Left lobe of liver (tissue), 2 donors: ENCODE measurements at places on chromosomes 11 and 22. TPM values are rescaled to one million over a fixed set of nuclear protein-coding genes. Genes with fewer than 3 reads are reported as not detected.

- DNase-seq = no peak
These were observed 8.0 kb upstream of the NDUFS8 start for GRCh38 chr11:68022531-68022930.

The PATE4 gene
- total RNA-seq = not detected

GRCh38 chr11:73206801-73207200 is 11.3 kb upstream of the P2RY2 start:
- no peak for DNase-seq

GRCh38 chr11:126948563-126948962 is 52.0 kb downstream of the KIRREL3 start:
- no peak for DNase-seq

GRCh38 chr22:47111626-47112581 is 349.5 kb downstream of the TBC1D22A start:
- DNase-seq = no peak

The FXYD6 gene
- 10.4 TPM for total RNA-seq

GRCh38 chr11:65958774-65959420 is 2.6 kb upstream of the SART1 start:
- DNase-seq = no peak

The TMEM123 gene
- total RNA-seq = 156 TPM

GRCh38 chr22:42937164-42937843 is 77.6 kb downstream of the PACSIN2 start:
- no peak for DNase-seq

The RGL4 gene
- total RNA-seq = not detected

- no peak for DNase-seq
These were observed 328.1 kb upstream of the MPPED2 start for GRCh38 chr11:30914143-30914762.
